ENCODE measurements at places on chromosomes 1 and 21. TPM values are rescaled to one million over a fixed set of nuclear protein-coding genes. Genes with fewer than 3 reads are reported as not detected.

PRDM16 gene
- total RNA-seq, result 8.3 TPM

DNA sequence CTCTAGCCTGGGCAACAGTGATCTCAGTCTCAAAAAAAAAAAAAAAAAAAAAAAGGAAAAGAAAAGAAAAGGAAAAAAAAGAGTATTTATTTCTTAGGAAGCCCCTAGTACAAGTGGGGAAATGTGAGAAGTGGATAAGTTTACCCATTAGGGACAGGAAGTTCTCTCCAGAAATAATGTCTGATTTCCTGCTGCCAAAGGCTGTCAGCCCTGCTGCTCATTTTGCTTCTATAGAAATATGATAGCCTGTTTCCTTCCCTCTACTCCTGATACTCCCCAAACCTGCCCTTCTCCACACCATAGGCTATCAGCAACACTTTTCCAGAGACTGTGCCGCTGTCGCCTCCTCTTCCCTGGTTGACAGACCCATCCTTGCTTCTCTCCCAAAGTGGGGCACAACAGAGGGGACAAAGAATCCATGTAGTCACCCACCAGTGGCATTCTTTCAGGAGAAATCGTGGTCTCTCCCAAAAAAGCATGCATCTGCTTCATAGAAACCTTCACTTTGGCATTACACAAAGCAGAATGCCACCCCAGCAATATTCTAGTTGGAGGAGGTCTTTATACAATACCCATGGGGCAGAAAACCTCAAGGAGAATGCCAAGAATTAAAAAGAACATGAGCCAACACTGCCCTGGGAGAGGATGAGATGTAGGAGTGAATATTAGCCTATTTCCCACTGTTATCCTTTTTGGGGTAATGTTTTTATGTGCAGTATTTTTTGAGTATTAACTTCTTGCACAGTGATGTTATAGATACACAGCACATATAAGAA lies 166.3 kb upstream of the NR5A2 start:
- DNase-seq, result no peak

DNA sequence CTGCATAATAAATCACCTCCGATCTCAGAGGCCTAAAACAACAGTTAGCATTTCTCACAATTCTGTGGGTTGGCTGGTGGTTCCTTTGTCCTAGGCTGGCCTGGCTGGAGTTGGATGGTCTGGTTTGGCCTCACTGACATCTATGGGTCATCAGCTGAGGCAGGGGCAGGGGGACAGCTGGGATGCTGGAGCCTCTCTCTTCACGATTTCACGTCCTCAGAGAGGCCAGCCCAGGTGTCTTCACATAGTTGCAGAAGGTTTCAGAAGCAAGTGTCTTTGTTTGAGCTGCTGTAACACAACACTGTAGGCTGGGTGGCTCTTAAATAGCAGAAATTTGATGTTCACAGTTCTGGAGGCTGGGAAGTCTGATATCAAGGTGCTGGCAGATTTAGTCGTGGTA lies 155.5 kb upstream of the CACNA1E start:
- DNase-seq, result no peak

TSHB gene
- not detected for total RNA-seq

GRCh38 chr1:220031287-220031686 lies 15.0 kb downstream of the EPRS1 start:
- DNase-seq, result no peak

DNA sequence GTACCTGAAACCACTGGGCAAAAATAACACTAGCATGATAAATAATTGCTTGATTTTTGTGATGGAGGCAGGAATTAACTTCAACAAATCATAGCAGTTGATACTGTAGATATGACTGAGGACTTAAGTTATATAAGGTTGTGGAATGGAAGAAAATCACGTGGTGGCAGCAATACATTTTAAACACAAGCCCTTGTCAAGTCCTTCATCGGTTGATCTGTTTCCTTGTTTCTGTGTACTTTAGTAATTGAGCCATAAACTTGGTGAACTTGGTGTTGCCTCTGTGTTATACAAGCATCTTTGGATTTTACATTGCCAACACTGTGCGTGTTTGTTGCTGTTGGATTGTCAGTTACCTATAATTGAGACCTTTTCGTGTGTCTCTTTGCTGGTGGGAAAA lies 114.4 kb downstream of the CAMTA1 start:
- no peak for DNase-seq

- DNase-seq, result no peak
These were observed 40.5 kb downstream of the RCSD1 start for GRCh38 chr1:167670563-167670962.

- no peak for DNase-seq
These were observed 207.2 kb downstream of the TOMM20 start for GRCh38 chr1:234921266-234922062.

GRCh38 chr1:145955436-145955835 lies 2.4 kb downstream of the LIX1L start:
- DNase-seq, result no peak

SH3BGR gene
- 3.4 TPM for total RNA-seq

TMEM82 gene
- total RNA-seq, result not detected

ADAM30 gene
- total RNA-seq, result not detected

GRCh38 chr21:25039461-25040380 lies 567.6 kb downstream of the MRPL39 start:
- peak; percentile 58 for DNase-seq

Measured in spinal cord (tissue), 10 donors.